ENCODE measurements at places on chromosomes 5 and 9. TPM values are rescaled to one million over a fixed set of nuclear protein-coding genes. Genes with fewer than 3 reads are reported as not detected.
A peak's percentile ranks its signal among the peaks of the same experiment; 100 is the strongest.

LCN2 gene
- 9.2 TPM for total RNA-seq

SPATA31D4 gene
- total RNA-seq = not detected

MGAT1 gene
- total RNA-seq = 53.0 TPM

LRRC70 gene
- 0.37 TPM for total RNA-seq

MAMDC2 gene
- total RNA-seq = 1.2 TPM

P4HA2 gene
- 29.0 TPM for total RNA-seq

RETREG1 gene
- 6.0 TPM for total RNA-seq

ALDH1A1 gene
- total RNA-seq = 0.44 TPM

FAM151B gene
- 1.2 TPM for total RNA-seq

SMIM33 gene
- total RNA-seq = not detected

GRCh38 chr5:26003966-26004365 is 1034.4 kb downstream of the CDH9 start:
- no peak for DNase-seq

DNA sequence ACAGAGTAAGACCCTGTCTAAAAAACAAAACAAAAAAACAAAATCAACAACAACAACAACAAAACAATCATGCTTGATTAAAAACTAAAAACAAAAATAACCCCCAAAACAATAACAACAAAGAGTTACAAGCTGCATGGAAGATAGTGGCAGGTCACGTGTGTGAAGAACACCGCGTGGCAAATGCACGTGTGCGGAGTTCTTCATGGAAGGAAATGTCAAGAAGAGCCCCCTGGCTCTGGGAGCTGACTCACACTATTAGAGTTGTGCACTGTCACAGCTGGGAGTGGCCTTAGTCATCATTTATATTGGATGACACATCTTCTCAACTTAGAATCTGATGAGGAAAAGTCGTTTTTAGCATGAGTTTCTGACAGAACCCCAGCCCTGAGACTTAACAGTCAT is 110.5 kb downstream of the JMY start:
- DNase-seq = peak; percentile 56

GRCh38 chr9:71647094-71647591 is 121.2 kb downstream of the CEMIP2 start:
- peak; percentile 13 for DNase-seq

DNA sequence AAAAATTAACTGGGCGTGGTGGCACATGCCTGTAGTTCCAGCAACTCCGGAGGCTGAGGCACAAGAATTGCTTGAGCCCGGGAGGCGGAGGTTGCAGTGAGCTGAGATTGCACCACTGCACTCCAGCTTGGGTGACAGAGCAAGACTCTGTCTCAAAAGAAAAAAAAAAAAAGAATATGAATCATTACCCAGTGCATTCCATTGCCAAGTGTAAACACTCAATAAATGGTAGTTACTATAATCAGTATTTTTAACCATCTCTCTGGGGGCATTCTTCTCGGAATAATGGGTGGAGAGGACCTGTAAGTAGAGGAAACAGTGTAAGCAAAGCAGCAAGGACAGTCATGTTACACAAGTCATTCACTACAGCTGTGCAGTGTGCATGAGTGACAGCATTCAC is 13.8 kb upstream of the RANBP17 start:
- DNase-seq = no peak

DNA sequence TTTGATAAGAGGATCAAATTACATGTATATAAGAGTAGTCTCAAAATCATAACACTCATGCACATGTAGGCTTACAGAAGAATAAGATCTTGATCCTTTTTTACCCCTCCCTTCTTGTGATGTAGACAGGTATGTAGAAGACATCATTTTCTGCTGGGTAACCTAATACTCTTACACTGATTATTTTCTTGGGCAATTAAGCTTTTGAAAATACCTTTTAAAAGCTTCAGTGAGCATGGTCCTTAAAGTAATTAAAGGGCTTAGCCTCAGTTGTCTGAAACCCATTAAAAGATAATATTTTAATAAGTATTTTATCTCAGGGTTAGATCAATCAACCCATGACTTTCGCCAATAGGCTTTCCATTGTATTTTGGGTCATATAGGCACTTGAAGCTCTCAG is 50.6 kb downstream of the ALDH1A1 start:
- DNase-seq = no peak

DNA sequence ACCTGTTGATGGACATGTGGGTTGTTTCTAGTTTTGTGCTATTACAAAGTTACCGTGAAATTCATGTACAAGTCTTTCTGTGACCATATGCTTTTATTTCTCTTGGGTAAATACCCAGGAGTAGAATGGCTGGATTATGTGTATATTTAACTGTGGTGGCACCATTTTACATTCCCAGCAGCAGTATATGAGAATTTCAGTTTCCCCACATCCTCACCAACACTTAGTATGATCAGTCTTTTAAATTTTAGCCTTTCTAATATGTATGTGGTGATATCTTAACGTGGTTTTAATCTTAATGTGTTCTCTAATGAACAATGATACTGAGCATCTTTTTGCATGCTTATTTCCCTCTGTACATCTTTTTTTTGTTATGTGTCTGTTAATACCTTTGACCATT is 36.6 kb downstream of the GALNT10 start:
- no peak for DNase-seq

- DNase-seq = no peak
These were observed 2122.2 kb downstream of the MAT2B start for GRCh38 chr5:165627548-165628170.

DNA sequence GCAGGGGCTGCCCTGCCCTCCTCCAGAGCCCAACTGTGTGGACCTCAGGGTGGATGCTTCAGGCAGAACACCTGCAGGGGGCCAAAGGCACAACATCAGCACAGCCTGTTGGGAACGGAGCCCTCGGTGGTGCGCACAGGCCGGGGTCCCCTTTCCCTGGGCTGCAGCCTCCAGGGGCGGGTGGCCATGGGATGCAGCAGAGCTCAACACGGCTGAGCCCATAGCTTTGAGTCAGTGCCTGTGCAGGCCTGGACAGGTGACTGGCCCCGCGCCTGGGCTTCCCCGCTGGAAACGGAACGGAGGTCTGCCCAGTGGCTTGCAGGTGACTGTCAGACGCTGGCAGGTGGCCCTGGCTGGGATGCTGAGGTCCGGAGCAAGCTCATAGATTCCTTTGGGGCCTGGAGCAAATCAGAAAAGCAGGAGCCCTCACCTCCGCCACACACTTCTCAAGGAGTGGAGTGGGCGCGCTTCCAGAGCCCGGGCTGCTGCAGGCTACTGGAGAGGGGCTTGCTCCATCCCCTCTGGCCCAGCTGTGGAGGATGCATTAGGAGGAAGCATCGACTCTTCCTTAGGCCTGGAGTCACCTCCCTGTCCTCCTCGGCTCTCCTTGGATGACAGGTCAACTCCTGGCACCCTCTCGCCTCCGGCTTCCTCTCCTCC is 69.8 kb upstream of the RNU6ATAC start:
- DNase-seq = no peak

- no peak for DNase-seq
These were observed 9.1 kb downstream of the AFAP1L1 start for GRCh38 chr5:149280802-149281201.

GRCh38 chr9:10274988-10275387 is 337.8 kb downstream of the PTPRD start:
- DNase-seq = no peak

DNA sequence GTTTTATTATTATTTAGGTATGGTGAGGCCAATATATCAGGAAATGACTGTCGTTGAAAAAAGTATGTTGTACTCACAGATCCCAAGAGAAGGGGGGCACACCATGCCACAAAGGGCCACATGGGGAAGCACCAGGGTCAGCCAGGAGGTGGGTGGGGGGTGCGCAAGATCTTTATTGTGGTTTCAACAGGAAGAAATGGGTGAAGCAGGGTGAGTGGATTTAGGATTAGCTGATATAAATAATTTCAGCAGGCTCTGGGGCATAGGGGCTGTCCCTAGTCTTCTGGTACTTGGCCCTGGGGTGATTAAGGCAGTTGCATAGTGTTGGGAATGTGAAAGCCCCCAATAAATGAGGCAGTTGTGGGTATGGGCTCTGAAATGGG is 8.6 kb downstream of the PDCD1LG2 start:
- DNase-seq = no peak

GRCh38 chr5:60703944-60704343 is 4.0 kb upstream of the DEPDC1B start:
- no peak for DNase-seq

- peak; percentile 91 for DNase-seq
These were observed 220.7 kb upstream of the MSX2 start for GRCh38 chr5:174503461-174504265.

GRCh38 chr9:111041902-111042301 is 3.6 kb upstream of the LPAR1 start:
- no peak for DNase-seq

GRCh38 chr9:14238079-14238478 is 75.9 kb downstream of the NFIB start:
- DNase-seq = no peak

DNA sequence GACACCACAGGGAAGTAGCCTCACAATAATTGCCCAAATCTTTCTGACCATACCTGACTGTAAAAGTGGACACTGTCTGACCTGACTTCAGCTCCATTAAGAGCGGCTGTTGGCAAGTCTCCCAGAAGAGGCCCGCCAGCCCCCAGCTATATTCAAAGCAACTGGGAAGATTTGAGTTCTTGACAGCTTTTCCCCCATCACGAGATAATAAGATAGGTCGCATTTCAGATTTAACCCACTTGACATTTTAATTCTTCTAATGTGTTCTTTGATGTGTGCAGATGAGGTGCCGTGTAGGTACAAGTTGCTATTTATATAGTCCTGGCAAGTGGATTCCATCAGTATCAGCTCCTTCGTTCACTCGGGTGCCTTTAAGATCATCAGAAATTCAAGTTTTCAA is 345.7 kb downstream of the DRD1 start:
- no peak for DNase-seq

DNA sequence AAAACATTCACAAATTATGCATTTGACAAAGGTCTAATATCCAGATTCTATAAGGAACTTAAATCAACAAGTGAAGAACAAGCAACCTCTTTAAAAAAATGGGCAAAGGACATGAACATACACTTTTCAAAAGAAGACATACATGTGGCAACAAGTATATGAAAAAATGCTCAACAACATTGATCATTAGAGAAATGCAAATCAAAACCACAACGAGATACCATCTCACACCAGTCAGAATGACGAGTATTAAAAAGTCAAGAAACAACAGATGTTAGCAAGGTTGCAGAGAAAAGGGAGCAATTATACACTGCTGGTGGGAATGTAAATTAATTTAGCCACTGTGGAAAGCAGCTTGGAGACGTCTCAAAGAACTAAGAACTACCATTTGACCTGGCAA is 38.9 kb upstream of the TNFSF15 start:
- DNase-seq = no peak

DNA sequence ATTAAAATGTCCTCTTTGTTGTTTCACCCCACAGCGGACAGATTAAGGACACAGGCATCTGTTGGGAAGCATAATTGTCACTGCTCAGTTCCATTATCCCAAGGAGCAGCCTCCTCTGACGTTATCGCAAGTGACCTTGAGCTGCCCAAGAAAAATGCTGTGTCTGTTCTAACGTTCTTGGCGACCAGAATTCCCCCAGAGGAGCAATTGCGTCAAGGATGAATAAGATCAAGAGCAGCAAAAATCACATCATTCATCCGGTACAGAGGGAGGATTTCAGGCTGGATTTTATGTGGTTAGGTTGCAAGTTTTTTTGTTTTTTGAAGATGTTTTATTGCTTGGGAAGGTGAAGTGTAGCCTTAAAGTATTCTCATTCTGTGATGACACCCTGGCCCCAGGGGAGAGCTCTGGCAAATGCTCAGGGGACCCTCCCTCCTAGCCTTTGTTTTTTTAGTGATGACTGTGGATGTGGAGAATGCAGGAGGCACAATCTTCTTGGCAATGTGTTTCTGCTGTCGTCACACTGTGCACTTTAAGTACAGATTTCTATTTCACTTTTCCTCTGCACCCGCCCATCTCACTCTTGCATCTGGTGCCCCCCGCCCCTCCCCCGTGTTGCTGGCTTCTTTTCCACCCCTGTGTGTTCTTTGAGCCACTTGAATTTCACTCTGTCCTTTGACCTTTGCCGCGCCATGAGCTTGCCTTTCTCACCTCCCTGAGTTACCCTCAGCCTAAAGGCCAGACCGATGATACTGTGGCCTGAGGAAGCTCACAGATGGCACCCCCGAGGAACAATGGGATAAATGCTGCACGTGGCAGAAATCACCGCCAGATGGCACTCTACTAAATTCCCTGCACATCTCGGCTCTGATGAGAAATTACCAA is 308.5 kb downstream of the RAB3C start:
- peak; percentile 33 for DNase-seq

- DNase-seq = peak; percentile 60
These were observed 33.9 kb downstream of the SH3PXD2B start for GRCh38 chr5:172420235-172420939.

DNA sequence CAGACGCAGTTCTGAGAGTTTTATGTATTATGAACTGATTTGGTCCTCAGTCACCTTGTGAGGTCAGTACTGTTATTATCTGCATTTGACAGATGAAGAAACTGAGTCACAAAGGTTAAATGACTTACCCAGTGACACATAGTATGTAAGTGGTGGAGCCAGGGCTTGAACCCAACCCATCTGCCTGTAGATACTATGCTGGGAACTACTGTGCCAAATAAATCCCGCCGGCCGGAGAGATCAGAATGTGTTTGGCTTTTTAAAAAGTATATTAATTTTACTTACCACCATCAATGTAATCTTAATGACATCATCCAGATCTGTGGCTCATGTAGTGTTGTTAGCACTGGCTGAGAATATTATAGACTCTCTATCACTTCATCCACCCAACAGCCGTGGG is 80.8 kb downstream of the ZNF618 start:
- no peak for DNase-seq

- DNase-seq = no peak
These were observed 10.2 kb upstream of the SLC46A2 start for GRCh38 chr9:112900901-112901300.

GRCh38 chr5:93164690-93165089 is 416.3 kb downstream of the NR2F1-AS1 start:
- DNase-seq = peak; percentile 87

GRCh38 chr5:172834415-172835289 is 601 bp downstream of the ERGIC1 start:
- DNase-seq = no peak

GRCh38 chr5:57416278-57416994 is 66.2 kb downstream of the ACTBL2 start:
- DNase-seq = no peak

All from HCT116 (cell line).